ENCODE measurements at places on chromosomes 11 and 22.

DNA sequence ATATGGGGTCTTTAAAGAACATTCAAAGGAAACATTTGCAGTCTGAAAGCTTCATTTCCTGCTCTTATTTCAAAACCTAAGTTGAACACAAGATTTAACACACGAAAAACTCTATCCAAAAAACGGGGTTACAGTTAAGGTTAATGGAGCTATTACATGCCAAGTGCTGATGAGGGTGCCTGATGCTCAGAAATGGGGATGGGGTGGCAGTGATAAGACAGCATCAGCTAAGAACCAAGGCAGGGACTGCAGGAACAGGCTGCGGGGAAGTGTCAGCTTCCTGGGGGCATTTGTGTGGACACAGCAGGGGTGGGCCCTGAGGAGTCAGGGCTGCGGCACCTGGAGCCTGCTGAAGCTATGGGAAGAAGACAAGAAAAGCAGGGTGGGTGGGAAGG, 12.2 kb downstream of the DGCR2 start:
- no peak for DNase-seq

- DNase-seq = no peak
These were observed 11.9 kb downstream of the SHANK3 start for GRCh38 chr22:50684501-50684900.

- no peak for DNase-seq
These were observed 4.8 kb upstream of the NLRP10 start for GRCh38 chr11:7969756-7970646.

DNA sequence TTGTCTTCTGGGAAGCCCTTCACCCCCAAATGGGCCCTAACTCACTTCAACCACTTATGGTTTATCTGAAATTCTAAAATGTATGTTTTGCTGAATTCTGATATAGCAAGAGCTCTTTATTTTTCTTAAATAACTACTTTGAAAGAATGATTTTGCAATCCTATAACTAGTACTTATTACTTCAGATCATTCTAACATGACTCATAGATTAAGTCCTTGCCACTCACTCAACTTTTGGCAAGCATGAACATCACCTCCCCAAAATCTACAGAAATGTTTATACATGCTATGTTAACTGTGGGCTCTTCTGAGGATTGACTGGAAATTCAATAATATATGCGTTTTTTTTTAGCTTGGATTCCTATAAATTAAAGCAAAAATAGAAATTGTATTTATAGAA, 367.4 kb upstream of the FAT3 start:
- DNase-seq = no peak

GRCh38 chr11:14203321-14203720, 155.7 kb downstream of the RRAS2 start:
- no peak for DNase-seq

DNA sequence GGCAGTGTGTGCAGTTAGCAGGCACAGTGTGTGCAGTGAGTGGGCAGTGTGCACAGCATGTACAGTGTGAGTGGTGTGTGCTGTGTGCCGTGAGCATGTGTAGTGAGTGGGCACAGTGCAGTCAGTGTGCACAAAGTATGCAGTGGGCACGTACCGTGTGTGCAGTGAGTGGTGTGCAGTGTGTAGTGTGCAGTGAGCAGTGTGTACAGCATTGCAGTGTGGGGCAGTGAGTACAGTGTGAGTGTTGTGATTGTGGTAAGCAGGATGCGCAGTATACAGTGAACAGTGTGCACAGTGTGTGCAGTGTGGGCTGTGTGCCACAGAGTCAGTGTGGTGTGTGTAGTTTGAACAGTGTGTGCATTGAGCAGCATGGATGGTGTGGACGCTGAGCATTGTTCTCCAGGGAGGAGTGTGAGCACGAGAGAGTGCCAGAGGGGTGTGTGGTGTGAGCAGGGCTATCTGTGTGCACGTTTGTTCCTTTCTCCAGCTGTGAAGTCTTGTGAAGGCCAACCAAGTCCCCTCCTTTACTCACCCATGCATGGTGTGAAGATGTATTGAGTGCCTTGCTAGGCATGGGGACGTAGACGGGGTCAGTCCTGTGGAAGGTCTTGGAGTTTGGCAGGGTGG, 3.0 kb downstream of the SHANK3 start:
- no peak for DNase-seq

GRCh38 chr22:48478124-48478523, 1349.5 kb downstream of the BRD1 start:
- DNase-seq = no peak

DNA sequence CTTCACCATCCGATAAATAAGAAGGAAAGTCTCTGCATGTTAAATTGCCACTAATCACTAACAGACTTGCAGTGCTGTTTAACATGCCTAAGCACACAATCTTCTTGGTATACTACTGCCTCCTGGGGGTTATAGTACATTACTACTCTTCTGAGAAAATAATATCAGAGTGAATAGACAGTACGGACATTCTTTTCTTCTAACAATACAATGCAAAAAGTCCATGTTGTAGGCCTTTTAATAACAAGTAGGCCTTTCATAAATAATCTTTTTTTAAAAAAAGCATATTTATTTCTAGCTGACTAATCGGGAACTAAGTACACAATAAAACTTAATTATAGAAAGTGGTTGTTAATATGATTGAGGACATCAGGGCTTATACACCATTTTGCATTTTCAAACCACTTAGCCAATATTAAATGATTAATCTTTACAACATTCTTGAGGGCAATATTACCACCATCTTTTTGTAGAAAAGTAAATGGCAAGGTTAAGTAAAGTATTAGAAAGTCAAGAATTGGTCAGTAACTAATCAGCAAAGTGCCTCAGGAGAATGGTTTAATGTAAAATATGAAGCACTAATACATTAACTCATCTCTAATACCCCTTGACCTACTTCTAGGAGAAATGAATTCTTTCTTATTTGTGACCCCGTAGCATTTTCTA, 84.7 kb downstream of the TTC28 start:
- DNase-seq = no peak

DNA sequence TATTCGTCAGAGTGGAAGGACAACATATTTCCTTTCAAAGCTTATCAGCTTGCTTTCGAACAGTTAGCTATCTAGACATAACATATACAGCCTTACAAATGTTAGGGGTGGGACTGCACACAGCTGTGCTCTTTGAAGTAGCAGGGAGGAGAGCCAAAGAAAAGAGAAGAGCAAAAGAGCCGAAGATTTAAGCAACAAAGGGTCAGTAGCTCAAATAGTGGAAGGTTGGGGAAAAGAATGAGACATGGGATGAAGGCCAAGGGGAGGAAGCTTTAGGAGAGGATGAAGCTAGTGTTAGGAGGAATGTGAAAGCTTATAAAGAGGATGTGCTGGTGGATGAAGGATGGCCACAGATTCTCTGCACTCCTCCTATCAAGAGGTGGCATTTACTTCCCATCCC, 31.8 kb upstream of the IGSF22 start:
- DNase-seq = no peak

DNA sequence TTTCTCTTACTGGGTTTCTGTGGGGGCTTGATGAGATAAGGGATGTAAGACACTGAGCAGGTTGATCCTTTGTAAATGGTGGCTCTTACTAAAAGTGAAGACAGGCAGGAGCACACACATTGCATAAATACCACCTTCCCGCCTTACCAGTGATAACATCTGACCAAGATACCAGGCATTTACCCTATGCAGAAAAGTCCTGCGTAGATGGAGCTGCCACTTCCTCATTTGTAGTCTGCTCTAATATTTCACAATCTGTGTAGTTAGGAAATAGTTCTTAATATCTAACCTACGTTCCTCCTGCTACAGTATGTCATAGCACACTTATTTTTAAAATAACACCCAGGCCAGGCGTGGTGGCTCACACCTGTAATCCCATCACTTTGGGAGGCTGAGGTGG, 23.9 kb upstream of the SWAP70 start:
- no peak for DNase-seq

Measured in activated CD8-positive, alpha-beta memory T cell treated with anti-CD3 and anti-CD28 coated beads for 4 hours (primary cell).